CD4-positive, alpha-beta T cell treated with Interleukin-17A for 4 hours (primary cell): ENCODE measurements at places on chromosomes 2 and 18.

GRCh38 chr2:222193328-222193983, 105.3 kb downstream of the PAX3 start:
- DNase-seq, result no peak

DNA sequence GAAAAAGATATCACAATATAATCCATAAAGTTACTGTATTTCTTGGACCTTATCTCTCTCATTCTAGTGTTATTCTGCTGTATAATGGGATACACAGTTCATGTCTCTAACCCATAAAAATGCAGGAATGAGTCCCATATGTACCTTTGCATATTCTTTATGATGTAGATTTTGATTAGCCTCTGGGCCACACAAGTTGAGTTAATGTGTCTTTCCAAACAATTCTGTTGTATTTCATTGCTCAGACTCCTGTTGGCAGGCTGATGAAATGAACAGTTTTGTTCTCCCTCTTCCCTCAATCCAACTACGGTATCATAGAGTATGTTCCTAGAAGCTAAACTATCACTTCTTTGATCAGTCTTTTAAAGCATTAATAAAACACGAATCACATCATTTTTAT, 113.2 kb upstream of the SATB2 start:
- no peak for DNase-seq

GRCh38 chr2:126664639-126665038, 8.7 kb downstream of the GYPC start:
- DNase-seq, result no peak

DNA sequence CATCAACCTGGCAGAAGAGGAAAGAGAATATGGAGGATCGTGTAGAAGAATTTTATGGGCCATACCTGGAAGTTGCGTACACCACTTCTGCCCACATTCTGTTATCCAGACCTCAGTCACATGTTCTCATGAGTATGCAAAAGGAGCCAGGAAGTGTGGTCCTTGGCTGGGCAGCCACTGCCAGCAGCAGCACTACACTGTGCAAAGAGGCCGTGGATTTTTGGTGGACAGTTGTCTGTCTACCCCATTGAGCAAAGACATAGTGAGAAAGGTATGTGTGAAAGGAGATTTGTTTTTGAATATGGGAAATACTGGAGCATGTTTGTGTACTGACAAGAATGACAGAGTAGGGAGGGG, 68.1 kb downstream of the SDC1 start:
- DNase-seq, result no peak

- DNase-seq, result no peak
Observed at GRCh38 chr2:109663721-109664120, 49.6 kb downstream of the SOWAHC start.

DNA sequence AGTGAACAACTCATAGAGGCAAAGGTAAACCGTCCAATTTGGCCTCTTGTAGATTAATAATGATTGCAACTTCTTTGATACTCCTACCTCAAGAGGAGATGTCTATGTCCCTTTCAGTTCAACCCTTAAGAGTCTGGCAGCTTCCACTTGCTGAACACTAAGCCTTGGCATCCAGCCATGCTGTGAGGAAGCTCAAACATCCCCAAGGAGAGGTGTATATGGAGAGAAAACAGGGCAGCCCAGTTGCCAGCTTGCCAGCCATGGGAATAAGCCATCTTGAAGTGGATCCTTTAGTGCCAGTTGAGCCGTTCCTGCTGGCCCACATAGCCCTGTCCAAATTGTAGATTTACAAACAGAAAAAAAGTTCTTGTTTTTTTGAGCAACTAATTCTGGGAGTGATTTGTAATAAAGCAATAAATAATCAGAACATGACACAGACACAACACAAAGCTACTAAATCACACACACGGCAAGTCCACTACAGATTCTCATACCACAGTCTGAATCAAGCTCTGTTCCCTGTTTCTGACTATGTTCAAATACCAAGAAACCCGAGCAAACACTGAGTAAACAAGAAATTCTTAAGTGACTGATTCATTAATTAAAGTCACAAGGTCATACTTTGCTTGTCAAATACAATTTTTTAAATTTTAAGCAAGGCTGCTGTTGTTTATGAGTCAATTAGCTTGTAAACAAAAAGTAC, 96.1 kb downstream of the PID1 start:
- no peak for DNase-seq

- DNase-seq, result no peak
Observed at GRCh38 chr2:219184121-219184520, 6.0 kb downstream of the RETREG2 start.

GRCh38 chr18:13312515-13312914, 94.0 kb downstream of the LDLRAD4 start:
- no peak for DNase-seq

- no peak for DNase-seq
Observed at GRCh38 chr18:44632469-44633145, 48.1 kb upstream of the SETBP1 start.

DNA sequence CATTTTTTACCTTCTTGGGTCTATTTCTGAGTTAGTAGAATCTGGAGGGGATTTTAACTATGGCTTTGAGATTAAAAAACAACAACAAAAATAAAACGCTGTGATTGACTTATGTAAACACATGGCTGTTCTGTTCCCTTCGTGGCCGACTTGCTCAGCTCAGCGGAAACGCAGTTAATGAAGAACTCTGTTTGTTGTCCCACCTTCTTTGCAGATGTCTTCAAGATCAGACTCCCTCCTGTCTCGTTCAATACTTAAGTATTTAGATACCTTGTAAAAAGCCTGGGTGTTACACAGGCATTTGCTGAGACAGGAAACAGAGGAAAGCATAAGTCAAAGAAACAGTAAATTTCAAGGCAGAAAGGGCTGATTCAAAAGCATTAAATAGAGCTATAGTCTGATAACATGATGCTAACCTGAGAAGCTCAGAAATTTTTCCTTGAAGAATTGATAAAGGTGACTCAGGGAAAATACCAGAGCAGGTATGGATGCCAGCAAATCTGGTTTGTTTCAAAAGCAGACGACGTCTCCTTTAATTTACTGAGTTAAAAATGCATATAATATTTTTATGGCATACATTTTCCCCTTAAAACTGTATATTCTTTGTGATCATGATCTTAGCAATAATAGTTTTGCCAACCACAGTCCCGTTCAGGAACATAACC, 21.7 kb upstream of the POLI start:
- DNase-seq, result peak; percentile 10

GRCh38 chr2:68280796-68281195, 28.5 kb upstream of the PPP3R1 start:
- no peak for DNase-seq

- no peak for DNase-seq
Observed at GRCh38 chr2:217279140-217279539, 419.3 kb upstream of the TNP1 start.

DNA sequence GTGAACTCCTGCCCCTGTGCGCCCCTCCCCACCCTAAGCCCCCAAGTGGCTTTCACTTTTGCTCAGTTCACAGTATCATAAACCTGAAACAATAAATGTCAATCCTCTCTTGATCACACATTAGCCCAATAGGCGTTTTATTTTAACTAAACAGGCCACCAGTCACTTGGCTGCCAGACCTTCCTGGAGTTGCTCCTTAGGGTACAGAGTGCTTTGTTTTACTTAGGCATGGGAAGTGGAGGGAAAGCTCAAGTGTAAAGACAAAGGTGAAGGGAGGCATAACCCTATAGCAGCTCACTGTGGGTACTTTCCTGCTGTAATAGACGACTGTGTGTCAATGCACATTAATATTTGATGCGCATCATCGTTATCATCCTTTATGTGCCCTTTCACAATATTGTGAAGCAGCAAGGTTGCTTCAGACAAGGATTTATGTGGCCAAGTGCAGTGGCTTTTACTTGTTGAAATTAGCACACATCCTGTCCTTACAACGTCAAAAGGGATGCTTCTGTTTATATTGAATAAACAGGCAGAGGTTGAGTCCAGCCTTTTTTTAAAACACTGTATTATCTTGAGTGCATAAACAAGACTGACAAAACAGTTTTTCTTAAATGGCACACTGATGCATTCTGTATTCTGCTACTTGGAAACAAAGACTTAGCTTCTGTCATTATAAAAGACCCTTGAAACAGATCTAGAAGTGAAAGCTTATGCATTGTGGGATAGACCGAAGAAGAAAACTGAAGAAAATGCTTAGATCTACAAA, 168.5 kb downstream of the TMEFF2 start:
- no peak for DNase-seq

DNA sequence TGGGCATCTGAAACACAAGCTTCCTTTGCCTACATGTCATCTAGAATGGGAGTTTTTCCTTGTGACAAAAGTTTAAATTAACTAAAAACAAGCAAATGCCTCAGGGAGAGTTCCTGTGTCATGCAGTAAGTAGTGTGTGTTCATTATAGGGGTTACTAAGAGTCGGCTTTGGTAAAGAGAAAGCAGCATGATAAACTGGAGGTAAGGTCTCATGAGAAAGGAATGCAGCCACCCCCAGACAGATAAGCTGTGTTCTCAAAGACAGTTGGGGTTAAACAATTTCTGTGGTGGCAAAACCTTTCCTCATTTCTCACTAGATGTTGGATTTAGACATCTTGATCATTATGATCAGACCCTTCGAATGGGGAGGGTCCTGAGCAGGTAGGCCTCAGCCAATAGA, 129.7 kb downstream of the MAP4K4 start:
- no peak for DNase-seq

DNA sequence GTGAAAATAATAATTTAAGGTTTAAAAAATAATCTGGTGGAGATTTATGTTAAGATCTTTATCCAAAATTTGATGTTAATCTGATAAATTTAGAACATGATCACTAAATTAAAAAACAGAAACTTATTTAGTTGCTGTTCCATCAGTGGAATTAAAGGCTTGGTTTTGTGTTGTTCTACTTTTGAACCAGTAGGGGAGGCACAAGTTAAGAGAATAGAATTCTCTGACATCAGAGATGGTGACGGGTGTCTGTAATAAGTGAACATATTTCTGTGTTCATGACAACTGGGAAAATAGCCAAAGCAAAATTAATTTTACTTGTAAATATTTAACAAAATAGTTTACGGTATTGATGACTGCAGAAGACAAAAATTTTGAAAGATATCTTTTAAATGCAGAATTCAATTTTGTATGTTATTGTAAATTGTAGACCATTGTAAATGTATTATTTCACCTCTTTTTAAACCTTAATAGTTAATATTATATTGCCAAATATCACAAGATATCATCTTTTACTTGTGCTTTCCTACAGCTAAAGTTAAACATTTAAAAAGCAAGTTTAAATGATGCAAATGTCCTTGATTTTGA, 106.0 kb downstream of the UBR3 start:
- DNase-seq, result no peak

DNA sequence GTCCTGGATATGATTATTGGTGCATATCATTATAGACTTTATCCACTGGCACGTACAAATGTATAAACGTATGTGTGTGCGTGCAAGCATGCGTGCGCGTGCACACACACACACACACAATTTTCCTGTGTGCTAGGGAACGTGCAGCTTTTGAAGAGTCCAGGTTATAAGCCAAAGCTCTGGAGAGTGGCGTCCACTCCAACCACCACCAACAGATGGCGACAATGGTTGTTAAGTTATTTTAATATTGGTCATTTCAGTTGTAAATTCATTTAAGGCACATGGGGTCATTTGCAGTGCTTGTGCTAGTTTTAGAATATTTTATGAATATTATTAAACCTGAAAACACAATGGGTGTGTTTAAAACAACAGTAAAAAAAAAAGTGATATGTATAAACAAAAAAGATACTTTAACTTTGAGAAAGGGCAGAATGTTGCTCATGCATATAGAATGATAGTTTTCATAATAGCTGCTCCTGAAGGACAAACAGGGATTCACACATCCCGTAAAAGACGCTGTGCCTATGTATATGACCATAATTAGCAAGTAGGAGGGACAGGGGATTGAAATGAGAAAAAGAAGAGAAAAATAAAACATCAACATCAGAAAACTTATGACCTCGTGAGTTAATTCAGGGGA, 124.2 kb upstream of the ITGB6 start:
- peak; percentile 61 for DNase-seq

DNA sequence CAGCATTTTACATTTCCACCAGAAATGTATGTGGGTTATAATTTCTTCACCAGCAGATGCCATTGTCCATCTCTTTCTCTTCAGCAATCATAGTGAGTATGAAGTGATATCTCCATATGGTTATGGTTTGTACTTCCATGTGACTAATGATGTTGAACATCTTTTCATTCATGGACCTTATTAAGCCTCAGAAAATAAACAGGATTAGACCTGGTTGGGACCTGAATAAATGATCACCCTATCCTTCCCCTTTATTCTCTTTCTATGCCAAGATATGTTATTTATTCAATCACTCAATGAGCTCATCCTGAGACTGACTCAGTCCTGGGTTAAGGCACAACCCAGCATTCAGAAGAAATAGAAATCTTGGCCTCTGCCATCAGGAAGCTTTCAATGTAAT, 86.6 kb downstream of the ANTXR1 start:
- no peak for DNase-seq

DNA sequence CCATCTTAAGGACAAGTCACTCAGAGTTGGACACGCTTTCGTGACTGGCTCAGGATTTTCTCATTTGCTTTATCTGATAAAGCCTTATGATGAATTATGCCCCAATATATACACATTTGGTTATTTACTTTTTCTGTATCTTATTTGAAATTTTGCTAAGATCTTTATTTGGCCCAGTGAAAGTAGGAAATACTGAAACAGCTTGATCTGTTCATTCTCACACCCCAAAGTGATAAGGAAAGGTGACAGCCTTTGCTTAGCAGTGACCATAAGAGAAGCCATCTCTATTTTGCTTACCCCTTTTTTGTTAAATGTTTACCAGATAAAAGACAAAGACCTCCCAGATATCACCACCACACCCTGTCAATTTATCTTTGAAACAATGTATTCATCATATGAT, 428.3 kb downstream of the PARD3B start:
- DNase-seq, result no peak
